ENCODE measurements at places on chromosomes 7 and 10.

DNA sequence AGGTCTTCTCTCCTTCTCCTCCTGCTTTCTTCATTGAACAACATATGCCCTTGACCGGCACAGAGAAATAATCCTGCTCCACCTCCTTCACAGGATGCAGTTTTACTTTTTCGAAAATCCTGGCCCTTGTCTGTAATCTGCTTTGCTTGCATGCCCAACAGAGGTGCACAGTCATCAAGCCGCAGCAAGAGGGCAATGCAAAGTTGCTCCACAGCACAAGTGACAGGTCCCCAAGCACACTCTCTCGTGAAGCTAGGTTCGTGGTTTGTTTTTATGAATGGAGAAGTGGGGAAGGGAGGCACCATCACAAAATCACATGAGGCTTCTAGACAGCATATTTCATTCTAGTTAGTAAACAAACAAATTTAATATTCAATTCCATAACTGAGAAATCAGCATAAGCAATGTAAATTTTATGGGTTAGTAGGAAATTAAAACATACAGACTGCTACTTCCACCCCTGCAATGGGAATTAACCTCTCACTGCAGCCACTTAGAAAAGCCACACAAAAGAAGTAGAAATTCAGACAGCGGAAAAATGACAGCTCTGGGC lies 178.8 kb downstream of the TPK1 start:
- DNase-seq = no peak

DNA sequence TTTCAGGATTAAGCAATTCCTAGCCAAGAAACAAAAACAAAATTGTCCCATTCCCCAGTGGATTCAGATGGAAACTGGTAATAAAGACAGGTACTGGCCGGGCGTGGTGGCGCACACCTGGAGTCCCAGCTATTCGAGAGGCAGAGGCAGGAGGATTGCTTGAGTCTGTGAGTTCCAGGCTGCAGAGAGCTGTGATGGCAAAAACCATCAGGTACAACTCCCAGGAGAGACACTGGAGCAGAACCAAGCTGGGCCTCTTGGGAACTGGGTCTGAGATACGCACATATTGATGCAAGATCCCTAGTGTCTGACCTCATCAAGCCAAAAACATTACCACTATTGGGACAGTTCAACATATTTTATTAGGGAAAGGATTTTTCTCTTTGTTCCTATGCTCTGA lies 84.0 kb upstream of the ANLN start:
- peak; percentile 1 for DNase-seq

- DNase-seq = no peak
These were observed 29.6 kb downstream of the PCBD1 start for GRCh38 chr10:70858759-70859158.

DNA sequence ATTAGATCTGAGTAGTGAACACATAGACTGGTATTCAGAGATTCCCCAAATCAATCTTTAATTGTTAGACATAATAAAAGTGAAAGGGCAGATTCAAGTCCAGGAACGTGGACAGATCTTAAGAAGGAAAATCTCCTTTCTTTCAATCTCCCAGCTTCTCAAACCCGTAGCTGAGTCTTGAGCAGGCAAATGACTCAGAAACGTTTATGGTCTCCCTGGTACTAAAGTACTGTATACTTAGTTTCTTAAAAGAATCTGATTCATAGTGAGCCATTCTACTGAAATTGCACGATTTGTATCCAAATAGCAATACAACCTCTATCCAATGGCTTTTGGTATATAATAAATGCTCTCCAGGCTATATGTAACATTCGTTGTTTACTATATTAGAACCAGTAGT lies 140.4 kb upstream of the RHEB start:
- no peak for DNase-seq

DNA sequence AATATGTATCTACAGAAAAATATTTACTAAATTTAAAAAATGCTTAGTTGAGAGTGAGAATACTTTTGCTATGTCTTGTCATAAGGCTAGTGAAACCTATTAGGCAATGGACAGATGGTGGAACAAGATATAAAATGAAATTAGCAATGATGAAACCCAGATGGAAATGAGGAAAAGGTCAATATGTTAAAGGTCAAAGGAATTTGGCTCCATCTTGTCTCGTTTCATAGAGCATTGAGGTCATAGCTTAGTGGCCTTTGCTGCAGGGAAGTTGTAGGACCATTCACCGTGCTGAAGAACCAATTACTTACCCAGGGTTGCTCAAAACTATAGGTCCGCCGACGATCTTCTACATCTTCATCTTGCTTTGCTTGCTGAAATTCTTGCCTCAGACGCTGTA lies 683.9 kb downstream of the PARD3 start:
- no peak for DNase-seq

GRCh38 chr10:4334015-4334414 lies 492.0 kb upstream of the AKR1E2 start:
- DNase-seq = no peak

GRCh38 chr10:118775478-118775877 lies 20.7 kb upstream of the CACUL1 start:
- no peak for DNase-seq
